ENCODE measurements at places on chromosomes 6 and 20.

GRCh38 chr6:155248008-155249001, 15.5 kb upstream of the CLDN20 start:
- DNase-seq, result no peak

DNA sequence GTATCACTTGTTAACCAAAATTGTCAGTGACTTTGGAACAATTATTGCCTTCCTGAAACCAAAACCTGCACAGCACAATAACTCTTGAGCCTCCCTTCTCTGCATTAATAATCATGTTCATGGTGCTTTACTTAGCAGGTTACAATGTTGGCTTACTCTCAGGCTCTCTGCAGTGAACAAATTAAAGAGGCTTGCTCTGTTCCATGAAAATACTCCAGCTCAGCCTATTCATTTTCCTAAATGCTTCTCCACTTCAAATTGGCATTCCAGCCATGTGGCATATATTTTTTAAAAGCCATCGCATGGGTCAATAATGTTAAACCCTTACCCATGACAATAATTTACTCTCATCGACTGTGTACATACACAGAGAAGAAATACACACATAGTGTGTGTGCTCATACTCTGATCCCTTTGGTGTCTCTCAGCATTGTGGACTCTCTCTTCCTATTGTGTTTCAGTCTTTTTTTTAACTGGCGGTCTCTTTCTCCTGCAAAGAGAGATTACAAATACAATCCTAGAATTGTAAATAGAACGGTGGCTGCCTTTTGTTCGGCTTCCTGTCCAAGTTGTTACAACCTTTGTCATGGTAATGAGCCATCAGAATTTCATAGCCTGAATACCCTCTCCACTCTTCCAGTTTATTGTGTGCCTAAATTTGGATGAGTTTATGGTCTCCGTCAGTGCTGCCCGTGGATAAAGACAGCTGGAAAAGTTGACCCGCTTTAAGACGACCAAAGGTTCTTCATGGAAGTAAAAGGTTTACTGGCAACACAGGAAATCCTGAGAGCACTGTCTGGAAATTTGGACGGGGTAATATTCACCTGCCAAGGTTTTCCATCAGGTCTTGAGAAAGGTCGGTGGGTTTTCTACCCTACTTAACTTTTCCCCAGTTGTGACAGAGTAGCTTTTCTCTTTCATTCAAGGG, 263.6 kb downstream of the CD83 start:
- no peak for DNase-seq

DNA sequence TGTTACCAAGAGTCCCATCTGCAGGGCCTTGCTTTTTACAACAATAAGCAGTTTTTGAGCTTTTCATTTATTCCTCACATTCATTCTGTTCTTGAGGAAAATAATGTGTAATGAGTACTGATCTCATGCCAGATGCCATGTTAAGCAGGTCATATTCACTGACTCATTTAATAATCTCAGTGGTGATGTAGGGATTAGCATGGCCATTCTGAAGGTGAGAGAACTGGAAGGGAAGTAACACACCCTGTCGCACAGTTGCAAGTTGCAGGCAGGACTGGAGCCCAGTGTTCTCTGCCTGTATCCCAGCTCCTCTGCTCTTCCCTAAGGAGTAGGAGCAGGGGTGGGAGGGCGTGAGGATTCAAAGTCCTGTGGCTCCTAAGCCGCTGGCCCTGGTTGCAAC, 5.6 kb downstream of the PCIF1 start:
- DNase-seq, result no peak

- DNase-seq, result no peak
Observed at GRCh38 chr6:82111818-82112217, 135.7 kb downstream of the IBTK start.

DNA sequence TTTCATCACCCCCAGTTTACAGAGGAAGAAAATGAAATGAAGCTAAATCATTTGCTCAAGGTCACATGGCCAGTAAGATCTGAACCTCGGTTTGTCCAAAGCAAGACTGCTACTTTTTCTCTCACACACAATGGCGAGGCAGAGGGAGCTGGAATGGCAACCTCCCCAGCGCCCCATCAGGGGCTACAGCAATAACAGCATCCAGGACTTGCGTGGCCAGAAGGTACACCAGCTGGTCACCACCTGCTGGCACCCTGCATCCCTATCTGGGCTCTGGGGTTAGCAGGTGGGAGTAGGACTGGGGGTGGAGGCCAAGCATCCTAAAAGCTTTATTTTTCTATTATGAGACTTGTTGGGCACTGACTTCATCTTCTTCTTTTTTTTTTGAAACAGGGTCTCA, 41.3 kb downstream of the TTI1 start:
- peak; percentile 44 for DNase-seq

- DNase-seq, result no peak
Observed at GRCh38 chr6:71248306-71248765, 40.3 kb upstream of the OGFRL1 start.

DNA sequence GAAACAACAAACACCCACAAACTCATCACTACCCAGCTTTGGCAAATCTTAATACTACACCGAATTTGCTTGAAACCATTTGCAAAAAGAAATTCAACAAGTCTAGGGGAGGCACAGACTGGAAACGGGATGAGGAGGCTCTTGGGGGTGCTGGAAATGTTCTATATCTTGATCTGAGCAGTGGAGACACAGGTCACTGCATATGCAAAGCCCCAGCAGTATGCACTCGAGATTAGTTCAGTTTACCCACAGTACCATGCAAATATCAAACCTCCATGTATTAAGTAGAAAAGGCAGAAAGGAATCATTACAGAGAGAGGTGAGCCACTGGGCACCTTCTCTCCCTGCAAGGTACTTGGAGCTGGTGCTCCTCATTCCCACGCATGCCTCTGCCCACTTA, 75.9 kb downstream of the PREX1 start:
- no peak for DNase-seq

- DNase-seq, result no peak
Observed at GRCh38 chr6:61835237-61835636, 450.8 kb downstream of the KHDRBS2 start.

GRCh38 chr6:124131259-124131658, 327.6 kb downstream of the NKAIN2 start:
- DNase-seq, result no peak

DNA sequence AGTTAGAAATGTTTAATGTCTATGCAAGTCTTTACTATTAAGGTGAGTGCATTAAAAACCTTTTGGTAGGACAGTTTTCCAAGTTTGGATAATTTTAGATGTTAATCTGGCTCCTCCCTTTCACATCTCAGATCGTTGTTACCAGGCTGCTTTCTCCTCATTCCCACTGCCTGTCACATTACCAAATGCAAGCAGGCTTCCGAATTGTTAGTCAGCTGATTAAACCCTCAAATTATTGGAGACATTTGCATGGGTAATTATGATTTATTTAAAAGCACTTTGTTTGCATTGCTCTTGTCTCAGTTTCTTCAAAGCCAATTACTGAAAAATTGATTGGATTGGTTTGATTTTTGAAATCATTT, 816.5 kb downstream of the KIF16B start:
- no peak for DNase-seq

DNA sequence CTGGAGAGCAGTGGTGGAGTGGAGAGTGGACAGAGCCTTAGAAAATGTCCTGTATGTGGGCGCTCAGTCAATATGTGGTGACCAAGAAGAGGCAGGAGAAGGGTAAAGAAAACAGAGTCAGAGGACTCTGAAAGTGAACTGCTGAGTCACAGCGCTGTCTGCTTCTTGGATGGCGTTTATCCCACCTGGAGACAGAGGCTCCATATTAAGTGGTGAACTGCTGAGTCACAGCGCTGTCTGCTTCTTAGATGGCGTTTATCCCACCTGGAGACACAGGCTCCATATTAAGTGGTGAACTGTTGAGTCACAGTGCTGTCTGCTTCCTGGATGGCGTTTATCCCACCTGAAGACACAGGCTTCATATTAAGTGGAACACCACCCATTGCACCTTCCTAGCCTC, 119.3 kb upstream of the RALGAPA2 start:
- DNase-seq, result no peak

DNA sequence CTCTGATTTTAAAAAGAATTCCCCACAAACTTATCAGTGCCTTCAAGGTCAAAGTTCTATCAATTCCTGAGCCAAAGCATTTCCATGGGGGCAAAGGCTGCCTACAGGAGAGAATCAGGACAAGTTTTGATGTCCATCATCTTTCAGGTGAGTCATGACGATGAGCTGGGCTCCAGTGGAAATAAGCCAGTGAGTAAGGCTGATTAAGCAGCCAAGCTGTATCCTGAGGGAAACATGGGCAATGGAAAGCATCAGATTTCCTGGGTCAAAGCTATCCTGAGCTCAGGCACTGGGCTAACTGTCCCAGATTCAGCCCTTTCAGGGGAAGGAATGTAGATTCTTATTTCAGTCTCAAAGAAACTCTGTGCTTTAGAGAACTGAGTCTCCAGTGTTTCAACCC, 377.4 kb downstream of the CD109 start:
- DNase-seq, result no peak

- DNase-seq, result no peak
Observed at GRCh38 chr6:154277629-154278017, 79.0 kb downstream of the IPCEF1 start.

DNA sequence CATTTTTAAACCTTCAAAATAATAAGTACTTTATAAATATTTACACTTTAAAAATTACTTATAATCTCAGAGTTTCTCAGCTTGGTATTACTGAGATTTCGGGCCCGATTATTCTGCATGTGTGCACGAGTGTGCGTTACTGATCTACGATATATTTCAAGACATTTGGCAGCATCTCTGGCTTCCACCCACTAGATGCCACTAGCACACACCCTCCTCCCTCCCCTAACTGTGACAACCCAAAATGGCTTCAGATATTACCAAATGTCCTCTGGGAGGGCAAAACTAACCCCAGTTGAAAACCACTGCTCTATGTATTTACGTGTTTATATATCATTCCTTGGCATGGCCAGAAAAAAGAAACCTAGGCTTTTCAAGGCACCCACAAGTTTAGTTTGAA, 95.9 kb downstream of the FYN start:
- no peak for DNase-seq

GRCh38 chr6:9540126-9540525, 874.7 kb downstream of the TFAP2A start:
- DNase-seq, result no peak

DNA sequence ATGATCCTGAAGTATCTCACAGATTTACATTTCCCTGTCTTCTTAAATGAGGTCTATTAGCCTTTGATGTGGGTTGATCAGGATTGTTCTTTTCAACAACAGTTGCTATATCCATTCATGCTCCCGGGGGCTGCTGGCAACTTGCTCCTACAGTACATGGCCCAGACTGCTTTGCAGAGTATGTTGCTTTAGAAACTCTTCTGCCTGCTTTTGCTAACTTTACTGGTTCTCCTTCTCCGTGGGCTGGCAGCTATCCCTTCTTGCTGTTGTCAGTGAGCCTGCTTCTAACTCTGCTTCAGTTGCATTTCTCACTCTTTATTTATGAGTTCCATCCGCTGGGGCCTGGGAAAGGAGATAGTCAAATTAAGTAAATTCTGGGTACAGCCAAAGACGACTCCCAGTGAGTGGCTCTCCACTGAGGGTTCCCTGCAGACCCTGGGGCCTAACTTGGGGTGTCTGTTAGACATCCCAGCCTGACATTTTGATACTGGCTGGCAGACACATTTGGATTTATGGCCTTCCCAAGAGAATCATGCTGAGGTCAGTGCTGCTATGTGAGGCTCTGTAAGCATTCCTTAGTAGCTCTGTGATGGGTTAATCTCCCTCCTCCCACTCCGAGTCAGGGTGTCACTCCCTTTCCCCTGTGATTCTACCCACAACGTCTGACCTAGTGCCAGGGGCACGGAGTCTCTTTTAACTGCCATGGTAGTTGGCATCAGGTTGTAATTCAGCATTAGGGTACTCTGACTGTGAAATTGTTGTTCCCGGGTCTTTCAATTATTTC, 73.6 kb downstream of the SLX4IP start:
- no peak for DNase-seq

- DNase-seq, result no peak
Observed at GRCh38 chr6:107866606-107867301, 42.6 kb upstream of the SCML4 start.

DNA sequence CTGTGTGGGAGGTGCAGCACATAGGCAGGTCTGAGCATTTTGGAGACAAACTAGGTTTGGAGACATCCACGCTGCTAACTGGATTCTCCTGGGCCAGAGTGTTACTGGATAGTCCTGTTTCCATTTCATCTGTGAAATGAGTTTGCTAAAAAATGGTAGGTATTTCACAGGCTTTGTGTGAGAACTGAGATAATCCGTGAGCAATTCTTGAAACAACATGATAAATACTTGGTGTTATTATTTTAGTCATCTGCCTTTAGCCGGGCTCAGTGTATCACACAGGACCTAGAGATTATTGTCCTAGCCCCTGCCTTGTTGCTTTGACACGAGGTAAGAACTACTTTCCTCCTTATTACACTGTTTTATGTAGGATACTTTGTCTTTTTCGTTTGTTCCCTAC, 63.0 kb downstream of the PRR18 start:
- DNase-seq, result no peak

DNA sequence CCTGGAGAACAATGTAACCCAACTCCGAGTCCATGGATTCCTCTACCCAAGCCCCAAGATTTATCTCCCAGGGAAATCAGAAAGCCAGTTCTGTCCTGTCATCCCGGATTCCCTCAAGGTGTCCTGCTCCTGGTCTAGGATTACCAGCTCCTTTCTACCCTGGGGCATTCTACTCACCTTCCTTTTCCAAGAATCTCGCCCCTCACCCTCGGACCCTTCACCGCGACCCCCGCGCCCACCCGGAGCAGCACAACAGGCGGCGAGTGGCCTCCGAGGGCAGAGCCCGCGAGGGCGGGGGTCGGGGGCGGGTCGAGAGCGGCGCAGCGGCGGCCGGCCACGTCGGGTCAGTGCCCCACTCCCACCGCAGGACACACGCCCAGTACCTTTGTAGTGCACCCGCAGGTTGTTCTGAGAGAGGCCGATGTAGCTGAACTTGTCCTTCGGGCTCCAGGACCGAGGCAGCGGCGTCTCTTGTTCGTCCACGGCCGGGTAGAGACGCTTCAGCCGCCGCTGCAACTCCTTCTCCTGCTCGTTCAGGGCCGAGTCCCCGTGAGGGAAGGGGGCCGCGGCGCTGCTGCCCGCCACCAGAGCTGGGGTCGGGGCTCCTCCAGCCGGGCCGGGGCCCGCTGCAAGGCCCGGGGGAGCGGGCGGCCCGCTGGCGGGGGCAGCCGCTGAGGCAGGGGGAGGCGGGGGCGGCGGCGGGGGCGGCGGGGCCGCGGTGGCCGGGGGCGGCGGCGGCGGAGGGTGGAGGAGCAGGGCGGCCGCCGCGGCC, 897 bp downstream of the RANBP9 start:
- DNase-seq, result peak; percentile 74

DNA sequence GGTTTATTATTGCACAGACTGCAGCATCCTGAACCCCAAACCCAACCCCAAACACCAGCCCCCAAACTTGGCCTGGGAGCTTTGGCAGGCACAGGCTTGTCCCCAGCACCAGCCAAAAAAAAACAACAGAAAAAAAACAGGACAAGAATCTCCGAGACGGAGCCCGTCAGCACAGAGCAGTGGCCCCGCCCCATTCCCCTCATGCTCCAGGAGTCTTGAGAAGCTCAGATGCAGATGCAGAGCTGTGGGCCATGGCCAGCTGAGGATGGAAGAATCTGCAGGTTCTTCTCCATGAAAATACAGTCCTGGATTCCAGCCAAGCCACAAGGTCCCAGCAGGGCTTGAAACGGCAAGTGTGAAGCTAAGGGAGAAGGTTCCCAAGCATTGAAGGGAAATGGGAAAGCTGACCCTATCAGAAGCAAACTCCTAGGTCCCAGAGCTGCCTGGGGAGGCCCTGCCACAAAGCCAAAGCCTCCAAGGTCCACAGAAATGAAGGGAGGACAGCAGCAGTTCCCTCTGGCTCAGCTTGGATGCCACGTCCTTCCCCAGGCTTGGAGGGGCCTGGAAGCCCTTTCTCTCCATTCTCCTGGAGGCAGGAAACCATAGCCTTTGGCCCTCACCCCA, 75.2 kb downstream of the JPH2 start:
- DNase-seq, result no peak

- no peak for DNase-seq
Observed at GRCh38 chr20:13348311-13349234, 127.5 kb downstream of the ISM1 start.

Data from WERI-Rb-1 (cell line).